HL-60 (cell line): ENCODE measurements at places on chromosomes 7 and 10.
A peak's percentile ranks its signal among the peaks of the same experiment; 100 is the strongest.

GRCh38 chr7:28755255-28755654, 202.9 kb downstream of the TRIL start:
- no peak for DNase-seq

DNA sequence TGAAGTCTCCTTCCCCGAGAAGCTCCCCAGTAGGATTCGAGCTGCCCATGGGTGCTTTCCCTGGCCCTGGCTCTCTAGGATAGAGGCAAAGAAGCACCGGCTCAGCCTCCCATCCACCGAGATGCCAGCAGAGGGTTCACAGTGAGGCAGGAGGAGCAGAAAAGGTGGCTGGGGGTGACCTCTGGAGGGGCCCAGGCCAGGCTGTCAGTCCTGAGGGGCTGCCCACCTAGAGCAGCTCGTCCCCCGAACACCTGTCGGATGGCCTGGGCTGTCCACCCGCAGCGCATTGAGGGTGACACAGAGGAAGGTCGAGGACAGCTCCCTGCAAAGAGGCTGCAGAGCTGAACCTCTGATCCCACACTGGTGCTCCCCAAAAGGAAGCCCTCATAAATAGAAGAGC, 167.2 kb upstream of the PPP2R2D start:
- DNase-seq = no peak

DNA sequence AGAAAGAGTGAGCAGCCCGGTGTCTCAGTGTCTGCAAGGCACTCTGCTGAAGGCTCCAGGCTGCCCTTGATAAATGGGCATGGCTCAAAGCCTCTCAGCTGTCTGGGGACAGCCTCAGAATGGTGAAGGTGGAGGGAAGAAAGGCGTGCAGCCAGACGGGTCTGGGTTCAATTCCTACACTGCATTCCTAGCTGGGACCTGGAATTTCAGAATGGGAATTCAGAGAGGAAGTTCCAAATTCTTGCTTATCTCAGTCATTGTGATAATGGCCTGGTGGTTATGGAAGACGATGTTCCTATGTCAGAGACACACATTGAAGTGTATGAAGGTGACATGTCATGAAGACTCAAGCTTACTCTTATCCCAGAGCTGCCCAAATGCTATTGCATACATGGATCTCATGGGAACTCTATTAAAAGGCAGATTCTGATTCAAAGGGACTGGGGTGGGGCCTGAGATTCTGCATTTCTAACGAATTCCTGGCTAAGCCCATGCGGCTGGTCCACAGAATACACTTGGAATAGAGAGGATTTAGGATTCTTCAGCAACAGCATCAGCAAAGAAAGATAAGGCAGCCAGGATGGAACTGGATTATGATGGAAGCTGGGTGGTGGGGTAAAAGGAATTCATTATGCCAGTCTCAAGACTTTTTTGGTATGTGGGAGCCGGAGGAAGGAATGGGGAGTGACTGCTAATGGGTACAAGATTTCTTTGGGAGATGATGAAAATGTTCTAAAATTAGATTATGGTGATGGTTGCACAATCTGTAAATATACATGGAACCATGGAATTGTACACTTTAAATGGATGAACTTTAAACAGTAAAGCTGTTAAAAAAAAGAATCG, 82.6 kb upstream of the ZMIZ1 start:
- no peak for DNase-seq

GRCh38 chr10:68135362-68135761, 26.1 kb downstream of the MYPN start:
- no peak for DNase-seq

- peak; percentile 58 for DNase-seq
Measured at GRCh38 chr7:30430276-30430675, 48.3 kb downstream of the NOD1 start.

- DNase-seq = no peak
Measured at GRCh38 chr10:9305018-9305655, 1250.6 kb downstream of the GATA3 start.

- no peak for DNase-seq
Measured at GRCh38 chr10:46248651-46249146, 38.1 kb upstream of the ANTXRL start.

DNA sequence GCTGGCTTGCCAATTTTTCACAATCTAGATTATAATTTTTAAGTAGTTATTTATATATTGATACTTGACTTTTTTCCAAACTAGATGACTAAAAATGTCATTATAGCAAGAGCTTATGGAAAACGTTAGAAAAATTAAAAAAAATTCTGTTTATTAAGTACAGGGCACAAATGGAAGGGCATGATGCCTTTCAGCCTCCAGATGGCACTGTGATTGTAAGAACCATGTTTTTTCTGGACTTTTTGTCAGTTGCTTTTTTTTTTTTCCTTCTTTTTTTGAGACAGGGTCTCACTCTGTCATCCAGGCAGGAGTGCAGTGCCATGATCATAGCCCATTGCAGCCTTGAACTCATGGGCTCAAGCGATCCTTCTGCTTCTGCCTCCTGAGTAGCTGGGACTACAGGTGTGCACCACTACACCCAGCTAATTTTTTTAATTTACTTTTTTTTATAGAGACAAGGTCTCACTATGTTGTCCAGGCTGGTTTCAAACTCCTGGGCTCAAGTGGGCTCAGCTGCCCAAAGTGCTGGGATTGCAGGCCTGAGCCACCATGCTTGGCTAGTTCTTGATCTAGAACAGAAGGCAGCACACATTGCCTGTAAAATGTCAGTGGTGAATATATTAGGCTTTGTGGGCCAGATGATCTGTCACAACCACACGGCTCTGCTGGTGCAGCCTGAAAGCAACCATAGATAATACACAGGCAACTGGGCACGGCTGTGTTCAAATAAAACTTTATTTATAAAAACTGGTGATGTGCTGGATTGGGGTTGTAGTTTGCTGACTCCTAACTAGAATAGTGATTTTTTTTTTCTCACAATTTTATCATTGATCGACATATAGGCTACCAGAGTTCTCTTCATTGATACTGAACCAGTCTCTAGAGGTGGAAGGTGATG, 27.4 kb downstream of the UCMA start:
- DNase-seq = no peak

DNA sequence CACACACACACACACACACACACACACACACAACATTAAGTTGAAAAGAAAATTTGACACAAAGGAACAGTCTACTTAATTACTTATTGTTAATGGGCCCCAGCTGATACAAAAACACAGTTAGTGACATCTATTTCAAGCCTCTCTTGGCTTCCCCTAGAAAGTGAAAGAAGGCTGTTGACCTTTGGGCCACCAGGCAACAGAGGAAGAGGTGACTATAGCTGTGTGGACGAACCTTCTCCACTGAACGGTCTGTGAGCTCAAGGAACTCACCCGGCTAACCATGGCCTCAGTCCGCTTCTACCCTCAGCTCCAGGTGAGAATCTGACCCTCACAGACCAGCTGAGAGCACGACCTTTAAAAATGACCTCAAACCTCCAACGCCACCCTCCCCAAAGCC, 32.9 kb upstream of the CALN1 start:
- DNase-seq = no peak

DNA sequence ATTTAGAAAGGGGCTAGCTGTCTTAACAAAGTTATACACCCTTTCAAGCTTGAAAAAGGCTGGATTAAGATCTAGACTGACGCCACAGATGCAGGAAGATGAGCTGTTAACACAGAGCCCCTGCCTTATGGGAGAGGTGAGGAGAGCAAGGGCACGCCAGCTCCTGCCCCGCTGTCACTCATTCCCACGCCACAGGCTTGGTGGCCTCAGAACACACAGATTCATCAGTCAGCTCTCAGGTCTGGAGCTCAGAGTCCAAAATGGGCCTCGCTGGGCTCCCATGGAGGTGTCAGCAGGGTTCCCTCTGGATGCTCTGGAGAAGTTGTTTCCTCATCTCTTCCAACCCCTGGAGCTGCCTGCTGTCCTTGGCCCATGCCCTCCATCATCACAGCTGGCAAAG, 554.2 kb downstream of the TCERG1L start:
- no peak for DNase-seq

GRCh38 chr7:83655951-83656556, 7.1 kb upstream of the SEMA3E start:
- DNase-seq = peak; percentile 29

- no peak for DNase-seq
Measured at GRCh38 chr7:21568762-21569161, 25.9 kb downstream of the DNAH11 start.

GRCh38 chr10:6990891-6991290, 410.8 kb upstream of the PRKCQ start:
- peak; percentile 15 for DNase-seq

DNA sequence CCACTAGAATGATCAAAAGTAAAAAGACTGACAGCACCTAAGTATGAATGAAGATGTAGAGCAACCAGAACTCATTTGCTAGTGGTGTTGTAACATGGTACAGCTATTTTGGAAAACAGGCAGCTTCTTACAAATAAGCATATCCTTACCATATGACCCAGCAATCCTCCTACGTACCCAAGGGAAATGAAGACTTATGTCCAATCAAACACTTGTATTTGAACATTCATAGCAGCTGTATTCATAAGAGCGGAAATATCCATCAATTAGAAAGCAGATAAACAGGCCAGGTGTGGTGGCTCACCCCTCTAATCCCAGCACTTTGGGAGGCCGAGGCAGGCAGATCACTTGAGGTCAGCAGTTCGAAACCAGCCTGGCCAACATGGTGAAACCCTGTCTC, 53.0 kb downstream of the KLRG2 start:
- no peak for DNase-seq

GRCh38 chr7:101916041-101916800, 98.8 kb downstream of the CUX1 start:
- no peak for DNase-seq

DNA sequence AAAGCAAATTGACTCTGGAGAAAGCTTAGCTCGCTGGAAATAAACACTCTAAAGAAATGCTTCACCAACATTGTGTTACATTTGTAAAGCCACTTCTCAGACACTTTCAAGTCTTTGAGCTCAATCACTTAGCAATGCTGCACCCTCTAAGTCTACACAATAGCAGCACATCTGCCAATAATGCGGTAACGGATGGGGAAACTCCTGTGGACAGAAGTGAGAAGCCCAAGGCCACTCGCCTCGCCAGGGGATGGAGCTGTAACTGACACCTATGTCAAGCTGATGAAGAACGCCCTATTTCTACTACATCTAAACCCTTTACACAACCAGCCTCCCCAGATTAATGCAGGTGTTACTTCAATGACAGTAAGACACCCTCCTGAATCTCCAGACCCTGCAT, 167.7 kb downstream of the SFMBT2 start:
- no peak for DNase-seq
